CD4-positive, alpha-beta T cell (primary cell): ENCODE measurements at places on chromosomes 2 and 18. TPM values are rescaled to one million over a fixed set of nuclear protein-coding genes. Genes with fewer than 3 reads are reported as not detected.

DNA sequence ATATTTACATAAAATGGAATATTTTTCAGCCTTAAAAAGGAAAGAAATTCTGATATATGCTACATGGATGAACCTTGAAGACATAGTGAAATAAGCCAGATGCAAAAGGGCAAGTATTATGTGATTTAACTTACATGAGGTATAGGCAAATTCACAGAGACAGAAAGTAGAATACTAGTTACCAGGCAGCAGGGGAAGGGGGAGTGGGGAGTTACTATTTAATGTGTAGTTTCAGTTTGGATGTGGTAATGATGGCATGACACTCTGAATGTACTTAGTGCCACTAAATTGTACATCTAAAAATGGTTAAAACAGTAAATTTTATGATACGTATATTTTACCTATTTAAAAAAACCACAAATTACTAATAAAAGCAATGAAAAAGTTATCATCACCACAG lies 12.1 kb downstream of the METTL4 start:
- no peaks in the 10 kb centered on the region for H3K27me3 ChIP-seq
- DNase-seq = no peak
- H3K27ac ChIP-seq = no peak overlapping the region
- H3K4me1 ChIP-seq = no peaks in the 10 kb centered on the region
- H3K36me3 ChIP-seq = peaks cover 15% of the 10 kb centered on the region
- no peak overlapping the region for H3K4me3 ChIP-seq

Gene RAB1A
- 85.3 TPM for total RNA-seq

Gene SLC30A3
- total RNA-seq = not detected

DNA sequence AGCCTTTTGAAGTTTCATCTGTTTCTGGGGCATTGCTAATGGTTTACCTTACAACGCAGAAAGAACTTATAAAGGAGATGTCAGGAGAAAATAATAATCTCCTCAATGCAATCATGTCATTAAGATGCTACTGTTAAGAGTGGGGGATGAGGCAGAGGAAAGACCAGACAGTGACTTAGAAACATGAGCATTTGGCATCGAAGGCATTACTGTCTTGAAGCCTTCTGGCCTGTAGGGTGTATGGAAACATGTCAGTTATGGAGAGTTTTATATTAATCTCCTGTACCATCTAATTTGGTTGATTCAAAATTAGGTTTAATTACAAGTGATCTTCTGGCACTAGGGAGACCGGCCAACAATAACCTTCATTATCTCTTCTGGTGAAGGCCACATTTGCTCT lies 32.5 kb downstream of the CDC42EP3 start:
- H3K27ac ChIP-seq = no peak overlapping the region
- H3K4me3 ChIP-seq = no peak overlapping the region
- no peaks in the 10 kb centered on the region for H3K27me3 ChIP-seq
- peaks cover 35% of the 10 kb centered on the region for H3K36me3 ChIP-seq
- no peak for DNase-seq
- peaks cover 50% of the 10 kb centered on the region for H3K4me1 ChIP-seq

Gene ERMN
- total RNA-seq = 18.0 TPM

- DNase-seq = no peak
- no peaks in the 10 kb centered on the region for H3K36me3 ChIP-seq
- H3K27ac ChIP-seq = no peak overlapping the region
- H3K27me3 ChIP-seq = peaks cover 3% of the 10 kb centered on the region
- peaks cover 8% of the 10 kb centered on the region for H3K4me1 ChIP-seq
Observed at GRCh38 chr2:168915441-168916330, 14.6 kb downstream of the G6PC2 start.

DNA sequence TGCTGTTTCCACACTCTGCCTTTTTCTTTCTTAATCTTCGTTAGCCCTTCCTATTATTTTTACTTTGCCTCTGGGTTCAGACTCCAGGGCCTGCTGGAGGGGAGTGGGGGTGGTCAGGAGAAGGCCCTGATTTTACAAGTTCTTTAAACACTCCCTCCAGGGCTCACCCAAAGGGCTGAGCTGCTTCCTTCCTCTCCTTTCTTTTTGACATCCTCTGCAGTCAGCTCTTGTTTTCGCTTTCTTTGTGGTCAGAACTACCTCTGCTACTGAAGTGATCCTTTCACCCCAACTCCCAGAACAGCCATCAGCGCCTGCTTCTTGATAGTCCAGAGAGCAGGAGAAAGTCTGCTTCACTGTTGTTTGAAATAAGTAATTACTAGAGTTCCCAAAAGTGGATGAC lies 925.7 kb downstream of the EPHA4 start:
- H3K36me3 ChIP-seq = no peaks in the 10 kb centered on the region
- H3K27me3 ChIP-seq = no peaks in the 10 kb centered on the region
- H3K4me3 ChIP-seq = no peak overlapping the region
- no peaks in the 10 kb centered on the region for H3K4me1 ChIP-seq

DNA sequence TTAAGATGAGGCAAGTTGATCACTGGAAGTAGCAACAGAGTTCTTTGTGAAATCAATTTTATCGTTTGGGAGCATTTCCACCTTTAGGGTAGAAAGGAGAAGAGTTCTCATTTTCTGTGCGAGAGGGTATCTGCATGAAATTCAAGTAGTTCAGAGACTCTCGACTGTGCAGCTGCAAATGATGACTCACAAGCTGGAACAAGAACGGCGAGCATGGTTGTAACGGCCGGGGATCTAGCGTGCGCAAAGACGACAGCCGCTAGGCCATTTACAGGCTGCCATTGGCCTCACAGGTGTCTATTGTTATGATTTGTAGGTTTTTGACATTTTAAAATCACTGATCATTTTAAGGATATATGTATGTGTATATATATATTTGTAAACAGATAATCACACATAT lies 5.2 kb downstream of the KLHL29 start:
- H3K4me3 ChIP-seq = no peak overlapping the region
- peaks cover 22% of the 10 kb centered on the region for H3K4me1 ChIP-seq
- H3K27me3 ChIP-seq = peaks cover 33% of the 10 kb centered on the region
- no peak for DNase-seq
- no peaks in the 10 kb centered on the region for H3K36me3 ChIP-seq
- no peak overlapping the region for H3K27ac ChIP-seq

DNA sequence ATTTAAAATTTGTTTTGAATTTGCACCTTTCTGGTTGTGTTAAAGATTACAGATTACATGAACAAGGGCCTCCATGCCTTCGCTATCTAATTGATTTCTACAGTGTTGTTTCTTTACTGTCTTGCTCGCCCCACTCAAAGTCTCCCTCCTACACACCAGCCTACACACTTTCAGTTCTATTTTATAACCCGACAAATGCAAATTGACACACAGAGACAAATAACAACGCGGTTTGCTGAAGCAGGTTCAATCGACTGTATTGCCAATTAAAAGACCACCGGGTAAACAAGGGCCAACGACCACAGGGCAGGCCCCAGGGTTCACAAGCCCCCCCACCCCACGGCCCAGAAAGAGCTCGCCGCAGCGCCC lies 869 bp downstream of the STARD7 start:
- no peaks in the 10 kb centered on the region for H3K27me3 ChIP-seq
- peaks cover 49% of the 10 kb centered on the region for H3K4me1 ChIP-seq
- H3K36me3 ChIP-seq = no peaks in the 10 kb centered on the region
- DNase-seq = no peak
- H3K4me3 ChIP-seq = peak overlapping the region; percentile 85

GRCh38 chr2:216714376-216714775 lies 19.0 kb upstream of the IGFBP5 start:
- H3K36me3 ChIP-seq = no peaks in the 10 kb centered on the region
- no peak for DNase-seq
- H3K4me3 ChIP-seq = no peak overlapping the region
- no peaks in the 10 kb centered on the region for H3K27me3 ChIP-seq

- no peaks in the 10 kb centered on the region for H3K27me3 ChIP-seq
- H3K4me3 ChIP-seq = no peak overlapping the region
- no peaks in the 10 kb centered on the region for H3K36me3 ChIP-seq
- H3K27ac ChIP-seq = no peak overlapping the region
Observed at GRCh38 chr2:123916051-123916450, 109.0 kb upstream of the CNTNAP5 start.

Gene RTP5
- total RNA-seq = 0.36 TPM

Gene IL36G
- not detected for total RNA-seq

GRCh38 chr2:20551260-20551944 lies 99.5 kb downstream of the HS1BP3 start:
- no peak overlapping the region for H3K4me3 ChIP-seq
- no peaks in the 10 kb centered on the region for H3K4me1 ChIP-seq
- no peak overlapping the region for H3K27ac ChIP-seq
- no peaks in the 10 kb centered on the region for H3K27me3 ChIP-seq

- H3K4me1 ChIP-seq = no peaks in the 10 kb centered on the region
- no peaks in the 10 kb centered on the region for H3K27me3 ChIP-seq
- no peak overlapping the region for H3K4me3 ChIP-seq
- peak; percentile 10 for DNase-seq
- H3K27ac ChIP-seq = no peak overlapping the region
Observed at GRCh38 chr2:14903709-14904374, 271.3 kb downstream of the LRATD1 start.

DNA sequence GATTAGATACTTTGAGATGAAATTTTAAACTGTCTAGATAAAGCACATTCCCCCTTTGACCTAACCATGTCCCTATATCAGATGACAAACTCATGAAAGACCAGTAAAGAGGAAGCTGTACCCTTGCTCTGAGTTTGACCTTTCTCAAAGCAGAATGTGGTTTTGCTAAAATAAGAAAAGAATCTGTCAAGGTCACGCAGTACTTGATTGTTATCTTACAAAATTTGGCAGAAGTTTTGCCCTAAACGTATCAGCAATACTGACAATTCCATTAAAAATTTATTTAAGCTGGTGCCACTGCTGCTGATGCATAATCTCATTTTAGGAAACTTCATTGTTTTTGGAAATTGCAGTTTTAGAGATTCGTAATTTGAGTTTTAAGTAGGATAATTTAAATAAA lies 31.2 kb upstream of the GALM start:
- H3K4me1 ChIP-seq = no peaks in the 10 kb centered on the region
- no peaks in the 10 kb centered on the region for H3K27me3 ChIP-seq
- H3K4me3 ChIP-seq = no peak overlapping the region
- no peaks in the 10 kb centered on the region for H3K36me3 ChIP-seq
- no peak overlapping the region for H3K27ac ChIP-seq
- no peak for DNase-seq

Gene ZC3H6
- total RNA-seq = 18.0 TPM

GRCh38 chr2:36479406-36479805 lies 118.6 kb downstream of the FEZ2 start:
- H3K4me1 ChIP-seq = no peaks in the 10 kb centered on the region
- H3K36me3 ChIP-seq = peaks cover 3% of the 10 kb centered on the region
- no peak overlapping the region for H3K4me3 ChIP-seq
- H3K27ac ChIP-seq = no peak overlapping the region
- DNase-seq = no peak
- H3K27me3 ChIP-seq = no peaks in the 10 kb centered on the region

DNA sequence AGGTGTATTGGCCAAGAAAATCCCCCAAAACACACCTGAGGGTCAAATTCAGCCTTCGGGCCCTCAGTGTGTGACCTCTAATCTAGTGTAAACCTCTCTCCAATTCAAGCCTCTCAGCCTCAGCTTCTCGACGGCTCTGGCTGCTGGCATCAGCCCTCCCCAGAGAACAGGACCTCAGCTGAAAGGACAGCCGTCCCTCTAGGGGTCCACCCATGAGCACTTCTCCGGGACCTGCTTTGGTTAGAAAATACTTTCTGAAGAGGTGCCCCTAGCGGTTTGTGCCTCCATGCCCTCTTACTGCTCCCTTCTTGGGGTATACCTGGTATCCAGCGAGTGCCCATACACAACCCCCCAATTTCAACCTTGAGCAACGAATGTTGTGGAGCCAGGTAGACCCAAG lies 48.8 kb downstream of the INHBB start:
- H3K4me1 ChIP-seq = no peaks in the 10 kb centered on the region
- H3K27me3 ChIP-seq = peaks cover 3% of the 10 kb centered on the region
- H3K27ac ChIP-seq = no peak overlapping the region

GRCh38 chr2:218513676-218514075 lies 54.5 kb downstream of the USP37 start:
- no peak overlapping the region for H3K4me3 ChIP-seq
- H3K4me1 ChIP-seq = no peaks in the 10 kb centered on the region
- no peak for DNase-seq
- H3K27ac ChIP-seq = no peak overlapping the region

Gene LYPD1
- not detected for total RNA-seq

Gene CDH20
- 0.39 TPM for total RNA-seq

Gene LIMS2
- 7.0 TPM for total RNA-seq

- H3K4me1 ChIP-seq = no peaks in the 10 kb centered on the region
- peak; percentile 38 for DNase-seq
- no peak overlapping the region for H3K4me3 ChIP-seq
- H3K27me3 ChIP-seq = peaks cover 5% of the 10 kb centered on the region
- no peaks in the 10 kb centered on the region for H3K36me3 ChIP-seq
Observed at GRCh38 chr18:46481048-46481846, 175.8 kb downstream of the LOXHD1 start.

DNA sequence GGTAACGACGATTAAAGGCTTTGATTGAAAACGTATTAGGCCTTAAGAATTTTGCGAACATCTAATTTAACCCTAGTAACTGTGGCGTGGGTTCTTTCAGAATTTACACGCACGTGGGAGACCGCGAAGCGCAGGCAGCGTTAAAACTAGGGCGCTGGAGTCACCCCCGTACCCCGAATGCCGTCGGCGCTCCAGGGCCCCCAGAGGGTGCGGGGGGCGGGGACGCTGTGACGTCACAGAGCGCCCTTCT lies 673 bp upstream of the SMCHD1 start:
- peak overlapping the region; percentile 97 for H3K4me3 ChIP-seq
- DNase-seq = peak; percentile 81
- H3K4me1 ChIP-seq = peaks cover 19% of the 10 kb centered on the region
- no peaks in the 10 kb centered on the region for H3K27me3 ChIP-seq

DNA sequence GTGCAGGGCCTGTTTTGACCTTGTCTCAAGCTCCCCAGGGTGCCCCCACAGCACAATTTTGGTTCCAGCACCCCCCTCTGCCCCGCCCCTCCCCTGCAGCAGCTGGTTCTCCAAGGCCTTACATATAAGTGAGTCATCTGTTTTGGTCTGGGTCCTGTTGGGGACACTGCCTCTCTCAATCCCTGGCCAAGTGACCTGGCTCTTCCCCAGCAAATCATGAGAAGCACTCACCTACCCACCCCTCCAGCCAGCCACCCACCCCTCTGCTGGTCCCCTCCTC lies 90.5 kb downstream of the INHBB start:
- H3K4me1 ChIP-seq = no peaks in the 10 kb centered on the region
- no peaks in the 10 kb centered on the region for H3K36me3 ChIP-seq
- peaks cover 18% of the 10 kb centered on the region for H3K27me3 ChIP-seq
- H3K27ac ChIP-seq = no peak overlapping the region

GRCh38 chr2:193670478-193670877 lies 1475.7 kb upstream of the TMEFF2 start:
- no peaks in the 10 kb centered on the region for H3K36me3 ChIP-seq
- H3K4me3 ChIP-seq = no peak overlapping the region
- DNase-seq = no peak
- H3K27me3 ChIP-seq = no peaks in the 10 kb centered on the region
- H3K4me1 ChIP-seq = no peaks in the 10 kb centered on the region
- H3K27ac ChIP-seq = no peak overlapping the region

GRCh38 chr2:127392828-127393578 lies 5.2 kb upstream of the MAP3K2 start:
- H3K36me3 ChIP-seq = no peaks in the 10 kb centered on the region
- H3K27ac ChIP-seq = no peak overlapping the region
- H3K27me3 ChIP-seq = no peaks in the 10 kb centered on the region
- H3K4me1 ChIP-seq = peaks cover 29% of the 10 kb centered on the region
- DNase-seq = no peak
